ENCODE measurements at places on chromosomes 4 and X. TPM values are rescaled to one million over a fixed set of nuclear protein-coding genes. Genes with fewer than 3 reads are reported as not detected.

Gene SLC34A2
- total RNA-seq = not detected

DNA sequence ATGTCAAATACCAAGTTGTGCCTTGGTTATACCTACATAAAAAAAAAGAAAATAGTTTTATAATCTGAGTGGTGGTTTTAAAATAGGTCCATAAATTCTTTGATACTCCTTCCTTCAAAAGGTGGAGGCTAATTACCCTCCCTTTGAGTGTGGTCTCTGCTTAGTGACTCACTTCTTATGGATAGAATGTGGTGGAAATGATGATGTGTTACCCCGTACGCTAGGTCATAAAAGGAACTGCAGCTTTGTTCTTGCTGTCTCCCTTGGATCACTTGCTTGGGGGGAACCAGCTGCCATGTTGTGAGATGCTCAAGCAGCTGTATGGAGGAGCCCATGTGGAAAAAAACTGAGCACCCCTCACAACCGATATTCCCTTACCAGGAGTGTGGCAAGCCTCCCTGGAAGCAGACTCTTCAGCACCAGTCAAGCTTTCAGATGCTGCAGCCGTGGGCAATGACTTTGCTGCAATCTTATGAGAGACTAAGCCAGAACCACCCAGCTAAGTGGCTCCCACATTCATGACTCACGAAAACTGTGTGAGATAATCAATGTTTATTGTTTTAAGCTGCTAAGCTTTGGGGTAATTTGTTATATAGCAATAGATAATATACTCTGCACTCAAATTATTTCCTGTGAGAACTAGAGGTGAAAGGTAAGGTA is 195.0 kb upstream of the GATB start:
- DNase-seq = no peak

- peak; percentile 7 for DNase-seq
These were observed 694 bp downstream of the TBL1X start for GRCh38 chrX:9465380-9466123.

DNA sequence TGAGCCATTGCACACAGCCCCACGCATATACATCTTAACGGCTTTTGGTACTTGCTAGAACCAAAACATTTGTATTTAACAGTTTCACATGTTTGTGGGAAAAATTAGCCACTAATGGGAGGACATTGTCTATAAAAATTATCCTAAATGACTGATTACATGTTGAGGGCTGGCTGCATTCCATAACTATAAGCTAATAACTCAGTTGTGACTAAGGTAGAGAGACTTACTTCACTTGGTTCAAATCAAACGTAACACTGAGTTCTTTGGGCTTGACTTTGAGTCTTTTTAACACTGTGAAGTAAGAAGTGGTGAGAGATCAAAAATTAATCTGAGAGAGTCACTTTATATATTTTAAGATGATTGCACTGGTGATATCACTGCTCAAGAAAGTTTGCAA is 47.9 kb upstream of the PGRMC2 start:
- DNase-seq = no peak

All from neural crest cell (in vitro differentiated cells).